ENCODE measurements at places on chromosomes 2 and 18. TPM values are rescaled to one million over a fixed set of nuclear protein-coding genes. Genes with fewer than 3 reads are reported as not detected.

The GKN1 gene
- total RNA-seq, result not detected

The MOGAT1 gene
- total RNA-seq, result not detected

The ACMSD gene
- not detected for total RNA-seq

The TMBIM1 gene
- total RNA-seq, result 70.5 TPM

The STARD7 gene
- total RNA-seq, result 216 TPM

The EPHA4 gene
- total RNA-seq, result 0.23 TPM

- H3K4me3 ChIP-seq, result peak overlapping the region; percentile 13
- DNase-seq, result no peak
- no peaks in the 10 kb centered on the region for H3K27me3 ChIP-seq
Observed at GRCh38 chr2:204004912-204005311, 68.3 kb downstream of the ICOS start.

The CHST10 gene
- 7.8 TPM for total RNA-seq

The TMEM169 gene
- 0.93 TPM for total RNA-seq

DNA sequence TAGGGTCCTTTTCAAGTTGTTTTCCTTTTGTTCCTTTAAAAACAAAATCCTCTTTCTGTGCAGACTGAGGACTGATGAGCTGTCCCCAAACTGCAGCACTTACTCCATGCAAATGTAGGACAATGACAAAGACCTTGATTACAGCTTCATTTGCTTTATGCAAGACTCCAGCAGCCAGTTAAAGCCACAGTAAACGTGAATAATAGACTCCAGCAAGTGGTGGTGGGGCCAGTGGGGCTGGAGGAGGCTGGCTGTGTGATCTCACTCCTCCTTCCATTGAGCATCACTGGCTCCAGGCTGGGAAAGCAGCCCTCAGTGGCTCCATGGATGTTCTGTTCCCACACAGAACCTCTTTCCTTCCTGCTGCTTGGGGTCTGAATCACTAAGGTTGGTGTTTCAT lies 306.0 kb upstream of the CELF4 start:
- no peak overlapping the region for H3K27ac ChIP-seq
- H3K27me3 ChIP-seq, result no peaks in the 10 kb centered on the region
- H3K36me3 ChIP-seq, result no peaks in the 10 kb centered on the region
- no peak overlapping the region for H3K4me3 ChIP-seq
- H3K4me1 ChIP-seq, result no peaks in the 10 kb centered on the region

DNA sequence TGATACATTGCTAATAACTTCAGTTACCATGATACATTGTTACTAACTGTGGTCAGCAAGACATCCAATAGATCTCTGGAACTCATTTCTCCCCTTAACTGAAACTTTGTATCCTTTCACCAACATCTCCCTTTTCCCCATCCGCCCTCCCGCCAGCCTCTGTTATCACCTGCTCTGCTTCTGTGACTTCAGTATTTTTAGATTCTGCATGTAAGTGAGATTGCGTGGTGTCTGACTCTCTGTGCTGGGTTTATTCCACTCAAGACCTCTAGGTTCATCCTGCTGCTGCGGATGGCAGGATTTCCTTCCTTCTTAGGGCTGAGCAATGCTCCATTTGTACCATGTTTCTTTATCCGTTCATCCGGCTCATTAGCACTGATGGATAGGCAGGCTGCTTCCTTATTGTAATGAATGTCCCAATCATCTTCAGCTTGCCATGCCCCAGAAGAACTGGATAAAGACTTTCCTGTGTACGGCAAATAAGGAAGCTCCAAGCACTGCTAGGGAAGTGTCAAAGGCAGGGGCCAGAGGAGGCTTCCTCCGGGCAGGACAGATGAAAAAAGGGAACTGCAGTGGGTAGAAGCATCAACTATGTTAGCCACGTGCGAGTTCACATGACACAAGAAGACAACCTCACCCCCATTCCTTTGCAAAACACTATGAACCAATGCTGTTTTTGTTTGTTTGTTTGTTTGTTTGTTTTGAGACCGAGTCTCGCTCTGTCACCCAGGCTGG lies 113.4 kb downstream of the EIPR1 start:
- peaks cover 8% of the 10 kb centered on the region for H3K4me1 ChIP-seq
- no peak overlapping the region for H3K4me3 ChIP-seq
- peaks cover 2% of the 10 kb centered on the region for H3K36me3 ChIP-seq
- H3K27ac ChIP-seq, result no peak overlapping the region
- H3K27me3 ChIP-seq, result no peaks in the 10 kb centered on the region

DNA sequence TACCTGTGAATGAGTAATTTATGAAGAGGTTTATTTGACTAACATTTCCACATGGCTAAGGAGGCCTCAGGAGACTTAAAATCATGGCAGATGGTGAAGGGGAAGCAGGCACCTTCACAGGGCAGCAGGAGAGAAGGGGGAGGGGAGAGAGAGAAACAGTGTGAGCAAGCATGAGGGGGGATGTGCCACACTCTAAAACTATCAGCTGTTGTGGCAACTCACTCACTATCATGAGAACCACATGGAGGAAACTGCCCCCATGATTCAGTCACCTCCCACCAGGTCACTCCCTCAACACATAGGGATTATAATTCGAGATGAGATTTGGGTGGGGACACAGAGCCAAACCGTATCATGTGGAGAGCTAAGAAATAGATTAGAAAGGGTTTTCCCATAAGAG lies 309.0 kb downstream of the RDH14 start:
- H3K27ac ChIP-seq, result no peak overlapping the region
- no peak overlapping the region for H3K4me3 ChIP-seq
- peaks cover 3% of the 10 kb centered on the region for H3K27me3 ChIP-seq

The CAPN14 gene
- 0.20 TPM for total RNA-seq

- no peak overlapping the region for H3K4me3 ChIP-seq
- H3K4me1 ChIP-seq, result peaks cover 9% of the 10 kb centered on the region
- H3K27ac ChIP-seq, result no peak overlapping the region
- no peaks in the 10 kb centered on the region for H3K27me3 ChIP-seq
Observed at GRCh38 chr2:42424033-42424432, 63.0 kb upstream of the COX7A2L start.

The LBX2 gene
- 1.1 TPM for total RNA-seq

The AQP12B gene
- total RNA-seq, result not detected

- H3K4me1 ChIP-seq, result no peaks in the 10 kb centered on the region
- DNase-seq, result no peak
- H3K4me3 ChIP-seq, result no peak overlapping the region
- H3K36me3 ChIP-seq, result no peaks in the 10 kb centered on the region
- no peaks in the 10 kb centered on the region for H3K27me3 ChIP-seq
- H3K27ac ChIP-seq, result no peak overlapping the region
Observed at GRCh38 chr18:60554967-60555366, 182.4 kb upstream of the MC4R start.

The EMILIN1 gene
- total RNA-seq, result 1.5 TPM

DNA sequence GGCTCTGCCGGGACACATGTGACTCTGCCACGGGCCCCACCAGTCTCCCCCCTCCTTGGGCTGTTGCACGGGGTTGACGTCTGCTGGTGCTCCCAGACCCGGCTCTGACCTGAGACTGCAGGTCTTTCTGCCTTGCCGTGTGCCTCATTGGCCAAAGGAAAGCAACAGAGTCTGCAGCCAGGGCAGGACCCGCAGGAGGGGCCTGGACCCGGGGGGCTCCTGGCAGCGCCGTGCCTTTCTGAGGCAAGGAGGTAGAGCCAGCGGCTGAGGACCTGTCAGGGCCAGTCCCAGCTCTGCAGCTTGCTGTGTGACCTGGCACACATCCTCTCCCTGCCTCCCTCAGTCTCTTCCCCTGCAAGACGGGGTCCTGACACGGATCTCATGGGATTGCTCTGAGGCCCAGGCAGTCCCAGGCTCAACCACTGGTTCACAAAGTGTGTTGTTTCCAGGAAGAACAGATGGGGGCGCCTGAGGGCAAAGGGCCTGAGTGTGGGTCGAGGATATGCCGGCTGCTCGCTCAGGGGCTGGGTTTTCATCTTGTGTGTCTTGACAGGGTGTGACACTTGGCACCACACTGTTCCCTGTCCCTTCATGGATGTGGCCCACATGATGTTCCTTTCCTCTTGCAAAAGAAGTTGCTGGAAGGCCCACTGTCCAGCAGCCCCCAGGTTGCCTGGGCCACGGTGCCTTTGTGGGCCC lies 9.0 kb downstream of the CAPN10 start:
- DNase-seq, result peak; percentile 33
- no peaks in the 10 kb centered on the region for H3K4me1 ChIP-seq
- peaks cover 7% of the 10 kb centered on the region for H3K36me3 ChIP-seq
- no peaks in the 10 kb centered on the region for H3K27me3 ChIP-seq

GRCh38 chr2:174682007-174682577 lies 82.2 kb downstream of the CHRNA1 start:
- peaks cover 16% of the 10 kb centered on the region for H3K36me3 ChIP-seq
- DNase-seq, result peak; percentile 33
- peaks cover 76% of the 10 kb centered on the region for H3K4me1 ChIP-seq

The CTAGE1 gene
- not detected for total RNA-seq

DNA sequence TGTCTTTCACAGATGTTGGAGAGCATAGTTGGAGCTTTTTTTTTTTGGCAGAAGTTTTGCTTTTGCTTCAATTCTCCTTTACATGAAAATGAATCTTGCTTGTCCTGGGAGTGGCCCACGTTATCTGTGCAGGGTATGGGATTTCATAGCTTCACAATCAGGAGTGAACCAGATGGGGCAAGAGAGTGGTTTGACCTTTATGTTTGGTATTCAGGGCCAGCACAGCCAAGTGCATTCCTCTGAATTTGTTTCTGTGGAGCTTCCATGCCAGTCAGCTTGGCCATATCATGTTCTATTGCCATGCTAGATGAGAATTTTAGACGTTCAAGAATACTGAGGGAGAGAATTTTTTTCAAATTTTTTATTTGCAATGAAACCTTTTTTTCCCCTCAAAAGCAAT lies 116.6 kb downstream of the PRPF40A start:
- H3K27me3 ChIP-seq, result no peaks in the 10 kb centered on the region
- H3K27ac ChIP-seq, result no peak overlapping the region
- H3K4me1 ChIP-seq, result no peaks in the 10 kb centered on the region

The EIF2B4 gene
- total RNA-seq, result 55.8 TPM

- no peaks in the 10 kb centered on the region for H3K4me1 ChIP-seq
- no peaks in the 10 kb centered on the region for H3K27me3 ChIP-seq
- no peak overlapping the region for H3K4me3 ChIP-seq
- no peak overlapping the region for H3K27ac ChIP-seq
- H3K36me3 ChIP-seq, result no peaks in the 10 kb centered on the region
- DNase-seq, result no peak
Observed at GRCh38 chr18:78742218-78742745, 237.3 kb upstream of the SALL3 start.

- peak overlapping the region; percentile 4 for H3K4me3 ChIP-seq
- peaks cover 7% of the 10 kb centered on the region for H3K27me3 ChIP-seq
- no peak overlapping the region for H3K27ac ChIP-seq
- peaks cover 16% of the 10 kb centered on the region for H3K4me1 ChIP-seq
Observed at GRCh38 chr2:169095621-169096105, 26.3 kb downstream of the DHRS9 start.

DNA sequence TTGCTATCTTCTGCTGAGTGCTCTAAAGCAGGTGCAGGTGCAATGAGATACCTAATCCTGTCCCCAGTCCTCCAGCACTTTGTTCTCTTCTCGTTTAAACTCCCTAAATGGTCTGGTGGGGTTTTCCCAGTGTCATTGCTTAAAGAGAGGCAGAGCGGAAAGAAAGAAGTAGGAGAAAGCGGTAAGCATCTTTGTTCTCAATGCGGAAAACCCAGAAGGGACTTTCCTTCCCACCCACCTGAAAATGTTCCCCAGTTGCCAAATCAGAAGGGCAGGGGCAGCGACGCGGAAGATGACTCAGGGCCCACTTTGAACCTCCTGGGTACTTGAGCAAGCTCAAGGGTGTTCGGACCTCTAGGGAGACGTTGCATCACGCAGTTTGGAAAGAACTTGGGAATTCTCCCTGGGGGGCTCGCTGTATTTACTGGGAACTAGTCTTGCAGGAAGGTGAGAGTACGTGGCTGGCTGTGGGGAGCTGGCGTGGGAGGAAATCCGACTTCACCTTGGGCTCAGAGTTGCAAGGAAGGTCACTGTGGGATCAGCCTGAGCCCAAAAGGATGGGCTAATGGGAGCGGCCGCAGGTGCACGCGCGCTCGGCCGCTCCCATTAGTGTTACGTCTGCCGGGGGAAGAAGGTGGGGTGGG lies 589 bp upstream of the SGPP2 start:
- peak overlapping the region; percentile 99 for H3K27ac ChIP-seq
- H3K36me3 ChIP-seq, result peaks cover 16% of the 10 kb centered on the region
- peak overlapping the region; percentile 99 for H3K4me3 ChIP-seq

DNA sequence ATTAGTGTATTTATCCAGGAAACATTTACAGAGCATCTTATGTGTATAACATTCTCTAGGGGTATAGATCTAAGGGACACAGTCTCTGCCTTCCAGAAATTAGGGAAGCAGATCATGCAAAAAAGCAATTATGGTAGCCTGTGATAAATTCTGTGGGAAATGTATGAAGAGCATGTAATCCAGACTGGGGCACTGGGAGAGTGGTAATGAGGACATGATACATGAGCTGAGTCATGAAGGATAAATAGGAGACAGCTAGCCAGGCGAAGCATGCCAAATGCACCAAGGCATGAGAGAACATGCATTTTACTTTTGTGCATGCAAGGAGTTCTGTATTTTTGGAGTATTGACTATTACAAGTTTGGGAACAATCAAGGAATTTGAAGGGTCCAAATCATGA lies 8.9 kb upstream of the RPRM start:
- no peak overlapping the region for H3K27ac ChIP-seq
- H3K36me3 ChIP-seq, result no peaks in the 10 kb centered on the region
- no peak overlapping the region for H3K4me3 ChIP-seq
- H3K4me1 ChIP-seq, result no peaks in the 10 kb centered on the region
- peaks cover 5% of the 10 kb centered on the region for H3K27me3 ChIP-seq
- DNase-seq, result no peak

The SERPINB10 gene
- total RNA-seq, result not detected

DNA sequence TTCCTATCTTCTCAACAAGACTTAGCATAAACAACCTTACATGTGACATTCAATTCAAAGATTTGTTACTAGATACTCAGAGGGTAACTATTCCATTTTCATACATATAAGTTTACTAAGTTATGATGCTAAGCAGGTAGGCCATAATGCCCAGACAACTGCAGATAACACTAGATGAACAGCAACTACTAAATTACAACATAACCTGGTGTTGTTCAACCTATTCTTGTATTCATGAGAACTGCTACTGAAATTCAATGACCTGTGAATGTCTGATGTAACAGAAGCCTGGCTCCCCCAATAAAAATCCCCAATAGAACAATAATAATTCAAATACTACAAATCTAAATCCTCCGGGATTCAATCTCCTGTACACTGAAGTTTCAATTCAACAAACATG lies 24.8 kb downstream of the FEZ2 start:
- no peak for DNase-seq
- peaks cover 33% of the 10 kb centered on the region for H3K36me3 ChIP-seq
- no peaks in the 10 kb centered on the region for H3K27me3 ChIP-seq
- H3K4me1 ChIP-seq, result peaks cover 11% of the 10 kb centered on the region
- no peak overlapping the region for H3K4me3 ChIP-seq

GRCh38 chr2:150450765-150451164 lies 36.7 kb downstream of the RND3 start:
- peaks cover 4% of the 10 kb centered on the region for H3K27me3 ChIP-seq
- H3K36me3 ChIP-seq, result no peaks in the 10 kb centered on the region
- no peak overlapping the region for H3K4me3 ChIP-seq
- DNase-seq, result no peak

The TBR1 gene
- 0.05 TPM for total RNA-seq

DNA sequence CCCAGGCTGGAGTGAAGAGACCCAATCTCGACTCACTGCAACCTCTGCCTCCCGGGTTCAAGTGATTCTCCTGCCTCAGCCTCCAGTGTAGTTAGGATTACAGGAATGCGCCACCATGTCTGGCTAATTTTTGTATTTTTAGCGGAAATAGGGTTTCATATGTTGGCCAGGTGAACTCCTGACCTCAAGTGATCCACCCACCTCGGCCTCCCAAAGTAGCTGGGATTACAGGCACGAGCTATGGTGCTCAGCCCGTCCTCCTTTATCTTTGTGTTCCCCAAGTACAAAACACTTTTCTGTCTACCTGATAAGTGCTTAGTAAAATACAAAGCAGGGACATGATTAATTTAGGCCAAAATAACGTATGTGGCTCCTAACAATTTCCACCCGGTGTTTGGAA lies 91.2 kb upstream of the STK17B start:
- peaks cover 5% of the 10 kb centered on the region for H3K36me3 ChIP-seq
- no peaks in the 10 kb centered on the region for H3K27me3 ChIP-seq
- peaks cover 76% of the 10 kb centered on the region for H3K4me1 ChIP-seq
- no peak for DNase-seq
- H3K4me3 ChIP-seq, result peak overlapping the region; percentile 65

Data from activated T-helper 1 cell treated with anti-CD3 and anti-CD28 coated beads, Interleukin-12 subunit alpha, Interleukin-12 subunit beta, Interleukin-2, Interleukin-4 antibody, amounts not matched to agents 30 ng/mL and 10 ng/mL and 1 ng/mL, durations not matched to agents 14 hours and 24 hours and 36 hours (primary cell).